ENCODE measurements at places on chromosomes 7 and 10.
A peak's percentile ranks its signal among the peaks of the same experiment; 100 is the strongest.

GRCh38 chr10:18306031-18306430 is 165.8 kb downstream of the CACNB2 start:
- no peak for DNase-seq

GRCh38 chr10:103661198-103661950 is 167.9 kb downstream of the NEURL1 start:
- peak; percentile 79 for DNase-seq

GRCh38 chr7:27976531-27976930 is 204.1 kb downstream of the JAZF1 start:
- DNase-seq, result no peak

DNA sequence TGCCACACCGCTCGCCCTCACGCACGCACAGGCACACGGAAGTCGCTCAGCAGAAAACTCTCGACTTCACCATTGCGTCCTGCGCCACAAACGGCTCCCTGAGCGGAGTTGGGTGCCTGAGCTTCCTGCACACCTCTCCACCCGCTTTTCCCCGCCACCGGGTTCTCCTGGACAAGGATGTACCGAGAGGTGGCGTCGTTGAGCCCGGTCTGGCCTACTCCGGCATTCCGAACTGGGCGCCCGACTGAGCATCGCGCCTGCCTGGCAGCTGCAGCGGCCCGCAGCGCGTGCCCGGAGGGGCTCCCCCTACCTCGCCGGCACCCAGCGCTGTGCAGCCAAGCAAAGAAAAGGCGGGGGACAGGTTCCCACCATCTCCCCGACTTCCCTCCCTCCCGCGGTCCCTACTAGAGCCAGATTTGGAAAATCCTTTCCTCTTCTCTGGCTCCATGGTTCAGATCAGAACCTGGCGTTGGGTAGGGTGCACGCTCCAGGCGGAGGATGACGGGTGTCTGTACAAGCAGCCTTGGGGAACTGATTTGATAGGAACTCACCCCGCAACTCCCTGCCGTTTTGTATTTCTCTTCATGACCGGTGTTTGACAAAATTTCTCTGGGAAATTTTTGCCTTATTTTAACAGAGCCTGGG is 1.7 kb downstream of the SORCS3 start:
- DNase-seq, result peak; percentile 93

GRCh38 chr7:102320601-102321350 is 34.1 kb downstream of the SH2B2 start:
- DNase-seq, result no peak

DNA sequence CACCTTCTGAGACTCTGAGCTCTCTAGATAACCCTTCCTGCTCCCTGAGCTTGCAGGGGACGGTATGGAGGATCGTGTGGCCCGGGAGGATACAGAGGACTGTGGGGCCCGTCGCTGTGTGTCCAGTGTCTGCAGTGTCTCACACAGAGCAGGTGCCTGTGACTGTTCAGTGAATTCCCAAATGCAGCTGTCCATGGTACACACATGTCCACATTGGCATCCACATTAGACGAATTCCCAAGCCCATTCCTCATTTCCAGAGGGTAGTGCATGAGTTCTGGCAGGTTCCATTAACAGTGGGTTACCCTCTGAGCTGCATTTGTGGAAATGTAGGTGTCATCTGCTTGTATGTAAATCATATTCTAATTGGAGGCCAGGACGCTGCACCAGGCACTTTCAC is 39.5 kb downstream of the WDFY4 start:
- no peak for DNase-seq

DNA sequence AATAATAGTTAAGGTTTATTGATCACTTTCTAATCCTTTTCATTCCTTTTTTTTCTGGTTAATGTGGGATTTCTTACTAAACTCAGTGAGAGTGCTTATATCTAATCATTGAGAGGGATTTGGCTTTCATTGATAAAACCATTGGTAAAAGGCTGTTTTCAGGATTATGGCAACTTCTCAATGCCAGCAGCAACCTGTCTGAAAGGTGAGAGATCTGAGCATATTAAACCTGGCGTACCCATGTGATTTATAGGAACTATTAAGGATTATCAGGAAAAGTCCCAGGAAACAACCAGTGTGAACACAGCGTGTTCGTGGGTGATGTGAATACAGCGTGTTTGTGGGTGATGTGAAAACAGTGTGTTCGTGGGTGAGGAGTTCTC is 65.9 kb downstream of the PDIA4 start:
- no peak for DNase-seq

DNA sequence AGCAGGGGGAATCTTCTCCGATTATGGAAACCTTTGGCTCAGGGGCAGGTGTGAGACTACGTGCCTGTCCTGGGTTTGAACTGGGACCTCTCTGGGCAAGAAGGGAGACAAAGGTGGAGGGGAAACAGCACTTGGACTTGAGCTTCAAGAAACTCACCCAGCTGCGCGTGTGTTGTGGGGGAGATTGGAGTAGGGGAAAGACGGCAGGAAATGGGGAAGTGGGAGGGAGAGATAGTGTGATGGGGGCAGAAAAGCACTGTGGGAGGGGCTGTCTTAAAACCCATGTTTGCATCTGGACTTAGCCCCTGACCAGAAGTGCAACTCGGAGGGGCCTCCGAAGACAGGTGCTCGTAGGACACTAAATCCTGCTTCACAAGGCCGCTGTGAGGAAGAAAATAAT is 107.0 kb downstream of the HIP1 start:
- DNase-seq, result no peak

GRCh38 chr10:113052076-113052830 is 102.2 kb downstream of the TCF7L2 start:
- no peak for DNase-seq

All from neural progenitor cell (in vitro differentiated cells).